ENCODE measurements at places on chromosomes 7 and 10.

GRCh38 chr7:43533801-43534479 is 49.0 kb upstream of the STK17A start:
- H3K27me3 ChIP-seq, result no peaks in the 10 kb centered on the region
- H3K27ac ChIP-seq, result no peak overlapping the region
- H3K36me3 ChIP-seq, result no peaks in the 10 kb centered on the region
- DNase-seq, result no peak

DNA sequence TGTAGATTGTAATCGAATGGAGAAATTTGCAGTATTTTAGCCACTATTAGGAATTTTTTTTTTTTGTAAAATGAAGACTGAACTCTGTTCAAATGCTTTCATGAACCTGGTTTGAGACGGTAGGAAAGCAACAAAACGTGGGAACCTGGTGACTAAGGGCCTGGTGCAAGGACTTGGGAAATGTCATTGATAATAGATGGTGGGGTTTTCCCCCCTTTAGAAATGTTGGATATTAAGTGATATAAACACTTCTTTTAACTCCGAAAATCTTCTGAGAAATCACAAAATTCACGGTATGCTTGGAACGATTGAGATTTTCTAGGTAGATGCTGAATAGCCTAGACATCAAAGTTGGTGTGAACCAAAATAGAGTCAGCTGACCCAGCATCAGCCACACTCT is 6.4 kb downstream of the IFIT2 start:
- H3K4me3 ChIP-seq, result no peak overlapping the region
- no peak overlapping the region for H3K27ac ChIP-seq
- no peaks in the 10 kb centered on the region for H3K36me3 ChIP-seq
- H3K4me1 ChIP-seq, result no peaks in the 10 kb centered on the region
- DNase-seq, result no peak
- no peaks in the 10 kb centered on the region for H3K27me3 ChIP-seq

GRCh38 chr10:5500910-5501309 is 1.5 kb upstream of the CALML5 start:
- no peak for DNase-seq
- H3K27me3 ChIP-seq, result no peaks in the 10 kb centered on the region
- no peak overlapping the region for H3K4me3 ChIP-seq
- H3K4me1 ChIP-seq, result peaks cover 2% of the 10 kb centered on the region

GRCh38 chr10:75926763-75927162 is 495.3 kb downstream of the LRMDA start:
- H3K4me1 ChIP-seq, result no peaks in the 10 kb centered on the region
- no peak overlapping the region for H3K4me3 ChIP-seq
- no peaks in the 10 kb centered on the region for H3K36me3 ChIP-seq
- no peak overlapping the region for H3K27ac ChIP-seq

DNA sequence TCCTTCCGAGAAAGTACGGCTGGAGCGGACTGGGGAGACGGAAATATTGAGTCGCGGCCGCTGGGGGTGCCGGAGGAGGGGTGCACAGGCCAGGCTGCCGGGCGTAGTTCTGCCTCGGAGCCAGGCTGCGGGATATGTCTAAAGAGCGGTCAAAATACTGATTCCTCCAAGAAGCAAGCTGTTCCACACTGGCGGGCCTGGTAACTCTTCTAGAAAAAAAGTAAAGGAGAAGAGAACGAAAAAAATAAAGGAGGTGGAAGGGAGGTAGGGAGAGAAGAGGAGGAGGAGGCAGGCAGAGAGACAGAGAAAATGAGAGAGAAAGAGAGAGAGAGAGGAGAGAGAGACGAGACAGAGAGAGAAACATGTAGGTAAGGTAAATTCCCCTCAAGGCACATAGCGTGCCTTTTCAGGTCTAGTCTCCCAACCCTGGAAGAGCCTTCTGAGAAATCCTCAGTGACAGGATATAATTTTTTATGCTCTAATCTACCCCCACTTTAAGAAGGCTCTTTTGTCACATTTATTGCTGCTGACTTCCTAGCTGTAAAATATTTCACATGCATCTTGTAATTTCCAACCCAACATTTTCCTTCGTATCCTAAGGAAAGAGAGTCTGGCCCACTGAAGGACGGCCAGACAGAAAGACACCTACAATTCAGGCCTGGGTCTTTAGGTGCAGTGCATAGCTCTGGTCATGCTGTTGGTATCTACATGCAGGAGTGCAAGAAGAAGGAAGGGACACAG is 5.7 kb downstream of the DLX5 start:
- no peak overlapping the region for H3K27ac ChIP-seq
- no peaks in the 10 kb centered on the region for H3K36me3 ChIP-seq
- no peak for DNase-seq

DNA sequence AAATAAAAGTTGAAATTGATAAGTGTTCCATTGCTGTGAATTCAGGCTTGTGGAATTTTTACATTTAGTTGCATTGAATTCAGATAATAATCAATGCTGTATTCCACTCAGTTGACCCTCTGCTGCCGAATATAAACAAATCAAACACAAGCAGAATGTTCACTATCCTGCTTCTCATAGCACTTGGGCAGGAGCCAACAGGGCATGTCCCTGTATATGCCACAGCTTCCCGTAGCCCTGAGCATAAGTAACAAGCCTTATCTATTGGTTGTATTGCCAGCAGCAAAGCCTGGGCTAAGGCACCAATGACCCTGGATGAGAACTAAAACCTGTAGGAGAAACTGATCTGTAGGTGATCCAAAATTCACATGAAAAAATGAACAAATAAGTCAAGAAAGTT is 145.9 kb downstream of the ARHGAP12 start:
- H3K36me3 ChIP-seq, result no peaks in the 10 kb centered on the region
- H3K4me1 ChIP-seq, result no peaks in the 10 kb centered on the region
- DNase-seq, result no peak
- H3K27me3 ChIP-seq, result no peaks in the 10 kb centered on the region
- no peak overlapping the region for H3K27ac ChIP-seq
- no peak overlapping the region for H3K4me3 ChIP-seq

DNA sequence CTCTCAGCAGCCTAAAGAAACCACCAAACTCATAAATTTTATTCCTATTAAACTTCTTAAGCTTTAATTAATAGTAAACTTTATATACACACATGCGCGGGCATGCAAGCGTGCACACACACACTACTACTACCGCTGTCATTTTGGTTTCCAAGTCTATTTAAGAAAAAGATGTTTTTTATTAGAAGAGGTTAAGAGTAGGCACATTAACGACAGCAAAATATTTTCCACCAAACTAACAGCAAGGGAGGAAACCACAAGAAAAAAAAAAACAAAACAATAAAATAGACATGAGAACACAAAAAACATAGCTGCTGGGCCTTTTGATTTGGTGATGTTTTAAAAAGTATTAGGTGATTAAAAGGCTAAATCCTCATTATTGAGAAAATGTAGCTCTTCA is 28.6 kb downstream of the RTKN2 start:
- no peaks in the 10 kb centered on the region for H3K36me3 ChIP-seq
- DNase-seq, result no peak
- H3K27ac ChIP-seq, result no peak overlapping the region
- H3K27me3 ChIP-seq, result no peaks in the 10 kb centered on the region
- no peak overlapping the region for H3K4me3 ChIP-seq

- DNase-seq, result no peak
- no peaks in the 10 kb centered on the region for H3K27me3 ChIP-seq
- no peak overlapping the region for H3K27ac ChIP-seq
- H3K4me3 ChIP-seq, result no peak overlapping the region
- H3K4me1 ChIP-seq, result no peaks in the 10 kb centered on the region
- no peaks in the 10 kb centered on the region for H3K36me3 ChIP-seq
Observed at GRCh38 chr10:4083509-4084003, 298.5 kb upstream of the KLF6 start.

GRCh38 chr7:27515933-27516332 is 146.8 kb downstream of the HIBADH start:
- no peaks in the 10 kb centered on the region for H3K36me3 ChIP-seq
- H3K4me3 ChIP-seq, result no peak overlapping the region
- DNase-seq, result no peak
- H3K27me3 ChIP-seq, result no peaks in the 10 kb centered on the region
- H3K27ac ChIP-seq, result no peak overlapping the region

DNA sequence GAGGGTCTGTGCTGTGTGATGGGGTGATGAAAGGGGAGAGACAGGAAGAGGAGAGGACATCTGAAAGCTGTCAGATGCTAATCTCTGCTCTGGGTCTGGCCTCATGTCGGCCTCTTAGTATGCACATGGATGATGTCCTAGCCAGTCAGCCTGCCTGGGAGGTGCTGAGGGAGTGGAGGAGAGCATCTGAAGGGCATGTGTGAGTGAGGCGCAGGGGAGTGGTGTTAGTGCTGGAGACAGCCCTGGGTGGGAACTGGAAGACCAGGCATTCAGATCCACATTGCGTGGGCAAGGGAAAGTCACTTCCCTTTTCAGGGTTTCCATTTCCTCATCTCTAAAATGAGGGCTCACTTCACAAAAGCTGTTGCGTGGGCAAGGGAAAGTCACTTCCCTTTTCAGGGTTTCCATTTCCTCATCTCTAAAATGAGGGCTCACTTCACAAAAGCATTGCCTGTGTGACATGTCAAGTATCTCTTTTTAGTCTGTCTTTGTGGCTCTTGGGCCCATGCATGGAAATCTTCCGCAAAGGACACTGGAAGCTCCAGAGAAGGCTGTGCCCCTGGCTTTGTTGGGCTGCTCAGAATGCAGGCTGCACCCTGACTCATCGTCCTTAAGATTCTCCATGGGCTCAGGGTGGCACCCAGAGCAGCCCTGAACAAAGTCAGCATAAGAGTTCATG is 10.0 kb downstream of the SFTPD start:
- H3K27me3 ChIP-seq, result no peaks in the 10 kb centered on the region
- no peak overlapping the region for H3K4me3 ChIP-seq
- DNase-seq, result no peak
- no peaks in the 10 kb centered on the region for H3K4me1 ChIP-seq

DNA sequence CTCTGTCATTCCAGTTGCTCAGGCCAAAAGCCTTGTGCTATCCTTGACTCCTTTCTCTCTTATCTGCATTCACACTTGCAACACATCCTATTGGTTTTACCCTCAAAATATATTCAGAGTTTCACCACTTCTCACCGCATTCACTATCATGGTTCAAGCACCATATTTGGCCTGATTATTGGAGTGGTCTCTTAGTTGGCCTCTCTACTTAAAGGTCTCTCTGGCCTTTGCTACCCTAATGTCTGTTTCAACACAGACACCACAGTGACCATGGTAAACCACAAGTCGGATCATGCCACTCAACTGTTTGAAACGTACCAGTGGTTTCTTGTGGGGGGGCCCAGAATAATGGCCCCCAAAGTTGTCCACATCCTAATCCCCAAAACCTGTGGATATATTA is 15.2 kb upstream of the PDZD8 start:
- no peaks in the 10 kb centered on the region for H3K36me3 ChIP-seq
- DNase-seq, result no peak
- no peaks in the 10 kb centered on the region for H3K4me1 ChIP-seq

Data from iPS DF 6.9 (cell line).